CD4-positive, alpha-beta memory T cell (primary cell): ENCODE measurements at places on chromosomes 1 and 21. TPM values are rescaled to one million over a fixed set of nuclear protein-coding genes. Genes with fewer than 3 reads are reported as not detected.

IGFN1 gene
- not detected for total RNA-seq

DNA sequence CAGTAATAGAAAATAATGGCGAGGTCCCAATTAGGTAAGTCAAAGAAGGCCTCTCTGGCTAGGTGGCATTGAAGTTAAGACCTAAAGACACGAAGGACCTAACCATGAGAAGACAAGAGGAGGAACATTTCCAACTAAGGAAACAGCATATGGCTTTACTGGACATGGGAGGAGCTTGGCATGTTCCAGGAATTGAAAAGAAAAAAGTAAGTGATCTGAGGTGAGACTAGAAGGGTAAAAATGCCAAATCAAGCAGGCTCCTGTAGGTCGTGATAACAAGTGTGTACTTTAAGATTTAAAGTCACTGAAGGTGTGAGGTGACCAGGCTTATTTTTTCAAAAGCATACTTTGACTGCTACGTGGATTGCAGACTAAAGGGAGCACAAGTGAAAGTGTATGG lies 13.4 kb upstream of the CLCC1 start:
- no peaks in the 10 kb centered on the region for H3K36me3 ChIP-seq
- DNase-seq = no peak
- H3K27me3 ChIP-seq = no peaks in the 10 kb centered on the region
- H3K4me3 ChIP-seq = no peak overlapping the region

UBE2U gene
- not detected for total RNA-seq

TSSK3 gene
- 4.3 TPM for total RNA-seq

TTLL7 gene
- 0.25 TPM for total RNA-seq

DNA sequence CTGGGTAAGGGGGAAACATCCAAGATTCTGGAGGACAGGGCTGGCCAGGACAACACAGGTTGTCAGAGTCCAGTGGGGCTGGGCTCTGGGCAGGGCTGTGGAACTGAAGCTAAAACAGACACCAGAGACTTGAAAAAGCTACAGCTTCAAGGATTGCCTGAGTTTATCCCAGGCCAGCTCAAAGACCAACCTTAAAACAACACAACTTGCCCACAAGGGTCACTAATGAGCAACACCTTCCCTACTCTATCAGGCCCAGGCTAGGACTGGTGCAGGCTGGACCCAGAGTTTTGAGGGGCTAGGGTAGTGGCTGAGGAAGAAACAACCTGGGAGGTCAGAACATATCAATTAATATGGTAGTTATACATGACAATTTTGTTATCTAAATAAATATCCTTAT lies 160.7 kb downstream of the SLC45A1 start:
- no peak overlapping the region for H3K4me3 ChIP-seq
- DNase-seq = no peak
- H3K36me3 ChIP-seq = no peaks in the 10 kb centered on the region
- H3K4me1 ChIP-seq = peaks cover under 1% of the 10 kb centered on the region

DNA sequence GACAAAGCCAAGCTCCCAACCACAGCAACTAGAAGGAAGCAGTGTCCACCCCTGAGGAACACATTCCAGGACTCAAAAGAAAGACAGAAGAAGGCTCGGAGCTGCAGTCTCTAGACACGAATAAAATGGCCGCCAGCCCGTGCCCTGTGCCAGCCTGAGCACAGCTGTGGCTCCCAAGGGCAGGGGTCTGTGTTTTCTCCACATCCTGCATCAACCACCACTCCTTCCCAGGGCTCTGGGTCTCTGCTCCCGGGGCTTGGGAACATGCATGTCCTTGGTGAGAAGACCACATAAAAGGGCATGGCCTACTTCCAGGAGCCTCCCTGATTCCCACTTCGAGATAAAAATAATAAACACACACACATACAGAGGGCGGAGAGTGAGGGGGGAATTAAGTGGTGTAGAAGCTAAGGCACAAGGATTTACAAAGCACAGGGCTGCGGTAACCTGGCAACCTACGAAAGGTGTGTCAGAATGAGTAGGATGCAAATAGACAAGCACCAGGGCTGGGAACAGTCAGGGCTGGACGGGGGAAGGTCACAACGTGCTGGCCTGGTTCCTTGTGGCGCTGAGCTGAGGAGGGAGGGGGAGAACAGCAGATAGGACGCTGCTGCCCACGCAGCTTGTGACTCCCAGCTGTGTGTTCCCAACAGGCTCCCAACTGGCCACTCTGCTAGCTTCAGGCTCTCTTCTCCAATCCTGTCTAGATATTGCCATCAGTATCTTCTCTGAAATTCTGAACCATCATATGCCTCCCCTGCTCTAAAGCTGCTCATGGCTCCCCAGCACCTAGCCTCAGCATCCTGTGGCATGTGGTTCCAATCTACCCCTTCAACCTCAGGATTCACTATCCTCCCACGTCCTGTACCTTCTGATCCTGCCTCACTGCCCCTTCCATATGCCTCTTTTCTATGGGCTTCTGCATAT lies 72.5 kb downstream of the CD34 start:
- H3K36me3 ChIP-seq = peaks cover 18% of the 10 kb centered on the region
- DNase-seq = no peak
- H3K4me3 ChIP-seq = no peak overlapping the region
- H3K4me1 ChIP-seq = peaks cover 87% of the 10 kb centered on the region
- no peak overlapping the region for H3K27ac ChIP-seq

SYNC gene
- total RNA-seq = not detected

DNA sequence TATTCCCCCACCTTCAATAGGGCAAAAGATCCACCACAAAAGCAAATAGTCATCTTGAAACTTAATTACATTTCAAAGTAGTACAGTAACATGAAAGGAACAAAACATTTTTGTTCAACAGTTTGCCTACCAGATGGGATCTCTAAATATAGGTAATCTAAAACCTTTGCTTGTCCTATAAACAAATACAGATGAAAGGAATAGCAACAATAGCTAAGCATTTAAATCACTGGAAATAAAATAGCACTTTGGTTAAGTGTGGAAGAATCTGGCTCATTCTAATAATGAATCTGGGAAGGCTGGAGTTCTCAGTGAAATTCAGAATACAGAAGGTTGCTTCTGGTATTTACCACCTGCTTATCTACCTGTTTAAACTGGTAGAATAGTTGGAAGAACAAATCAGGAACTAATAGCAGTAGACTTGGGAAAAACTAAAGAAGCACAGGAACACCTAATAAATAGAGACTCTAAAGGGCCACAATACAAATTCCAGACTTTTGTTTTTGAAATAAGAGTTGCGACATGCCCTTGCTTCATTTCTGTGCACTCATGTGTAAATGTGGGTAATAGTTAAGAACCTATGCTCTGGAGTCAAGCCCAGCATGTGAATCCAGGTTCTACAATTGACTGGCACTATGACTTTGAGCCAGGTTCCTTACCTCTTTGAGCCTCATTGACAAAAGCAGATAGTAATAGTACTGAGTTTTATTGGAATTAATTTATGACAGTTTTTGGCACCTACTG lies 2.3 kb upstream of the LYPLAL1 start:
- no peak overlapping the region for H3K4me3 ChIP-seq
- H3K27me3 ChIP-seq = no peaks in the 10 kb centered on the region
- no peak for DNase-seq
- peaks cover 32% of the 10 kb centered on the region for H3K4me1 ChIP-seq
- H3K27ac ChIP-seq = no peak overlapping the region

- no peaks in the 10 kb centered on the region for H3K36me3 ChIP-seq
- no peak overlapping the region for H3K27ac ChIP-seq
- no peak for DNase-seq
- H3K27me3 ChIP-seq = no peaks in the 10 kb centered on the region
- H3K4me3 ChIP-seq = no peak overlapping the region
These were observed 130.3 kb upstream of the NRIP1 start for GRCh38 chr21:15195104-15195503.

MYOC gene
- total RNA-seq = not detected

SYTL1 gene
- 146 TPM for total RNA-seq

OR2T34 gene
- total RNA-seq = not detected

HIVEP3 gene
- total RNA-seq = 11.1 TPM

- no peak overlapping the region for H3K27ac ChIP-seq
- H3K27me3 ChIP-seq = no peaks in the 10 kb centered on the region
- no peaks in the 10 kb centered on the region for H3K36me3 ChIP-seq
- peaks cover 66% of the 10 kb centered on the region for H3K4me1 ChIP-seq
These were observed 27.0 kb upstream of the ABCG1 start for GRCh38 chr21:42191696-42192595.

DNA sequence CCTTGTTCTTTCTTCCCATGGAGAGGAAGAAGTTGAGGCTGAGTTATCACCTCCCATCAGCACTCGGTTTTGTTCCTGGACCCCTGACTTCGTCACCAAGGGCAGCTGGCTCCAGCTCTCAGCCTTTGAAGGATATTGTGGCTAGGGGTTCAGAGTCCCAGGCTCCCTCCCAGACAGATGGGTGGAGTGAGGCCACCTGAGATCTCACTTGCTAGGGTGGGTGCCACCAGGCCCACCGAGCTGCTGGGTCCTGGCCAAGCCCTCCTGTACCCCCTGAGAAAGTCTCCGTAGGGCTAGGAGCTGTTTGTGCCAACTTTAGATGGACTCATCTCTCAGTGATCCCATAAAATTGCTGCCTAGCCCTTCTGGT lies 6.9 kb downstream of the MX2 start:
- peaks cover 72% of the 10 kb centered on the region for H3K4me1 ChIP-seq
- H3K27me3 ChIP-seq = no peaks in the 10 kb centered on the region
- H3K27ac ChIP-seq = peak overlapping the region; percentile 69
- DNase-seq = no peak
- peaks cover 13% of the 10 kb centered on the region for H3K36me3 ChIP-seq
- H3K4me3 ChIP-seq = peak overlapping the region; percentile 57

GLUL gene
- 78.5 TPM for total RNA-seq

- no peak overlapping the region for H3K4me3 ChIP-seq
- DNase-seq = no peak
- no peaks in the 10 kb centered on the region for H3K36me3 ChIP-seq
- H3K27me3 ChIP-seq = no peaks in the 10 kb centered on the region
- H3K4me1 ChIP-seq = no peaks in the 10 kb centered on the region
These were observed 69.8 kb downstream of the STUM start for GRCh38 chr1:226618380-226618779.

PLEKHA6 gene
- 0.52 TPM for total RNA-seq

POGZ gene
- 130 TPM for total RNA-seq

- no peaks in the 10 kb centered on the region for H3K4me1 ChIP-seq
- H3K27ac ChIP-seq = no peak overlapping the region
- H3K4me3 ChIP-seq = no peak overlapping the region
- no peaks in the 10 kb centered on the region for H3K27me3 ChIP-seq
These were observed 57.4 kb upstream of the CITED4 start for GRCh38 chr1:40919475-40920011.

DNA sequence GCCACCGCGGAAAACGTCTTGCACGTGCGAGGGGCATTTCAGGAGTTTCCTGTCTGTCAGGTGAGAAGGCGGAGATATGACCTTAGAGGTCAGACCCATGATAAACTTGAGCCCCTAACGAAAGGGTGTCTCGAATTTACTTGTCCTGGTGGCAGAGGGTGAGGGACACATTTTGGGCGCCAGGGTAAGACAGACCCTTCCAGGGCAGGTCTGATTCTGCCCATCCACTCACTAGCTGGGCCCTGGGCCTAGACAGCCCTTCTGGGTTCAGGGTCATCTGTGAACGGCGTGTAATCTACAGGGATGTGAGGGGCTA lies 395 bp upstream of the CSRP1 start:
- peaks cover 37% of the 10 kb centered on the region for H3K4me1 ChIP-seq
- DNase-seq = no peak
- peak overlapping the region; percentile 70 for H3K27ac ChIP-seq
- H3K4me3 ChIP-seq = no peak overlapping the region
- no peaks in the 10 kb centered on the region for H3K36me3 ChIP-seq

ERICH3 gene
- not detected for total RNA-seq

SLC44A3 gene
- 1.9 TPM for total RNA-seq

DNA sequence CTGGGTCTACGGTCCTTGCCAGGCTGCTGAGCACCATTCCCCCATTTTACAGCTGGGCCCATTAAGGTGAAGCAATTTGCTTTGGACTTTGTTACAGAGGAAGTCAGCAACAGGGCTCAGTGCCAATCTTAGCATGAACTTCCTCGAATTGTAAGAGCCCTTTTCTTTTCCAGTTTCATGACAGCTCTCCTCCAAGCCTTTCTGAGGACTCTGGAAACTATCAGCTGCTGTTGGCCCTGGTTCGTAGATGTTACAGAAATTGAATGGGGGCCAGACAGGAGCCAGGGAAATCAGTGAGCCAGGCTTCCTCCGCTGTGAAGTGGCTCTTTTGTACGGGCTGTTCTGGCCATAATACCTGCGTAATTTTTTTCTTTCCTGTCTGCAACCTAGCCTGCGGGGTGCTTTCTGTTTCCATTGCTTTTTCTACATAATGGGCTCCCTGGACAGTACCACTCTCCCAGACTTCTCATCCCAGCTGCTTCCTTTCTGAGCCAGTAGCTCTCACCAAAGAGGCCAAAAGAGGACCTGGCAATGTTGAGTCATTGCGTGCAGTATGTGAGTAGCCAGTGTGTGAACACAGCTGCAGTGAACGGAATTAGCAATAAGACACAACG lies 386.3 kb downstream of the DISC1 start:
- H3K4me3 ChIP-seq = no peak overlapping the region
- H3K27ac ChIP-seq = no peak overlapping the region
- no peaks in the 10 kb centered on the region for H3K4me1 ChIP-seq

- H3K4me3 ChIP-seq = no peak overlapping the region
- no peaks in the 10 kb centered on the region for H3K36me3 ChIP-seq
- H3K4me1 ChIP-seq = no peaks in the 10 kb centered on the region
These were observed 13.3 kb downstream of the PRSS38 start for GRCh38 chr1:227828786-227829185.

- no peak overlapping the region for H3K4me3 ChIP-seq
- DNase-seq = no peak
- no peak overlapping the region for H3K27ac ChIP-seq
- no peaks in the 10 kb centered on the region for H3K4me1 ChIP-seq
- no peaks in the 10 kb centered on the region for H3K27me3 ChIP-seq
- no peaks in the 10 kb centered on the region for H3K36me3 ChIP-seq
These were observed 114.6 kb upstream of the NEK7 start for GRCh38 chr1:198042168-198042567.
